ENCODE measurements at places on chromosomes 4 and X.

DNA sequence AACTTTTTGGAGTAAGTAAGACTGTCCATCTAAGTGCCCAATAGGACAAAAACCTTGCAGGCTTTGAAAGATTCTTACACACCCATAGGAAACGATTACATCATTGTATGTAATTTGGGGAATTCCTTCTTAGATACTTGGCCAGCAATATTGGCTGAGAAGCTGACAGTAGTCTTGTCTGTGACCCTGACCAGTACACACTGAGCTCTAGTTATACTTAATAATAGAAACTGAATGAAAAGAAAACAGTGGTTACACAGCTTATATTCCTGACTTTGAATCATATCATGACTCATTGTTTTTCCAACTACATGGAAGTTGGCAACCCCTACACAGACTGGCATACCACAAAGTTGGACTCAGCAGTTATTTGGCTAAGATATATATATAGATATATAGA is 7.1 kb upstream of the TLR2 start:
- no peak for DNase-seq

- no peak for DNase-seq
Measured at GRCh38 chr4:168509786-168510185, 12.9 kb downstream of the PALLD start.

DNA sequence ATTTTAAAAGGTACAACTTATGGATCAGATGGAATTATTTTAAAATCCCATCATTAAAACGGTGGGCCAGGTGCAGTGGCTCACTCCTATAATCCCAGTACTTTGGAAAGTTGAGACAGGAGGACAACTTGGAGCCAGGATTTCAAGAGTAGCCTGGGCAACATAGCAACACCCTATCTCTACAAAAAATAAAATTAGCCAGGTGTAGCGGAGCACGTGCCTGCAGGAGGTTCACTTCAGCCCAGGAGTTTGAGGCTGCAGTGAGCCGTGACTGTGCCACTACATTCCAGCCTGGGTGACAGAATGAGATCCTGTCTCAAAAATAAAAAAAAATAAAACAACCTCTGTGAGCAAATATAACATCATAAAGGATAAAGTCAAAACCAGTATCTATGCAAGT is 11.4 kb downstream of the ADH5 start:
- DNase-seq, result no peak

DNA sequence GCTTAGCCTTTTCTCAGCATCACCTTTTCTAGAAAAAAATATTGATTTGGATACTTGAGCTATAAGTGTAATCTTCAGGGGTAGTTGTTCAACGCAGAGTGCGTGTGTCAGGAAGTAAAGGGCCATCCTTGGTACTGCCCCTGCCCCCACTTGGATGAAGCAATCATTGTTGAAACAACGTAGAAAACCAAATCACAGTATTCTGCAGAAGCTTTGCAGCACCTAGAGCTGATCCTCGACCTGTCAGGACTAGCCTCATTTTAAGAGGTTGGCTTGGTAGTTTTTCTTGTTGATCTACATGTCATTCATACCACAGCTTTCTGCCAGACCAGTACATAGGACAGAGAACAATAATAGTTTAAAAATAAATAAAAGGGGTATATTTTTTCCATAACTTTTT is 65.3 kb upstream of the MYOZ2 start:
- DNase-seq, result no peak

DNA sequence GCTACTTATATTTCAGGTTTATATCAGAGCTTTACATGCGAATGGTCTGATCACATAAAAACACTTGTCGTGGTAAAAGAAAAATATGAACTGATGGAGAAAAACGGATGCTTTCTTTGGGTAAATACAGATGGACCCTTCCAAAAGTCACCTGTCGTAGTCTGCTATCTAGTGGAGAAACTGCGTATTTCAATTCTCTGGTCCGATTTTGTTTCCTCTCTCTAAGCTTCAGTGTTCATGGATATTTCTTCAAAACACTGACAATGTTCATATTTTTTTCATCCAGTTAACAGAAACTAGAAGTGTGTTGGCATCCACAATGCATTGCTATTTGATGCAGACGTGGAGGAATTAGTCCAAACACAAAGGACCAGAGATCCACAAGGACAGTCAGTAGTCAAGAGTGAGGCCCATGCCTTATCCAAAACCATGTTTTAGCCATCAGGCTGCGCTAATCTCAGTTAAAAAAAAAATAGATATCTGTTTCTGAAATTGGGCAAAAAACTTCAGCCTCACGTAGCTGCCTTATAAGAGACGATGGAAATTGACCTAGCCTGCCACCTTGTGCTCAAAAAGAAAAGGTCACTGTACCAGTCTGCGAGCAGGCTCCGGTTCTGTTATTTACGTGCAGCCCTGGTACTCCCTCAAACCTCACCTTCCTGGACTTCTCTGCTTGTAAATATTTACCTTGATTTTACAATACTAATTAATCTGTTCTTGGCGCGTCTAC is 16.0 kb downstream of the MEPE start:
- peak; percentile 94 for DNase-seq

DNA sequence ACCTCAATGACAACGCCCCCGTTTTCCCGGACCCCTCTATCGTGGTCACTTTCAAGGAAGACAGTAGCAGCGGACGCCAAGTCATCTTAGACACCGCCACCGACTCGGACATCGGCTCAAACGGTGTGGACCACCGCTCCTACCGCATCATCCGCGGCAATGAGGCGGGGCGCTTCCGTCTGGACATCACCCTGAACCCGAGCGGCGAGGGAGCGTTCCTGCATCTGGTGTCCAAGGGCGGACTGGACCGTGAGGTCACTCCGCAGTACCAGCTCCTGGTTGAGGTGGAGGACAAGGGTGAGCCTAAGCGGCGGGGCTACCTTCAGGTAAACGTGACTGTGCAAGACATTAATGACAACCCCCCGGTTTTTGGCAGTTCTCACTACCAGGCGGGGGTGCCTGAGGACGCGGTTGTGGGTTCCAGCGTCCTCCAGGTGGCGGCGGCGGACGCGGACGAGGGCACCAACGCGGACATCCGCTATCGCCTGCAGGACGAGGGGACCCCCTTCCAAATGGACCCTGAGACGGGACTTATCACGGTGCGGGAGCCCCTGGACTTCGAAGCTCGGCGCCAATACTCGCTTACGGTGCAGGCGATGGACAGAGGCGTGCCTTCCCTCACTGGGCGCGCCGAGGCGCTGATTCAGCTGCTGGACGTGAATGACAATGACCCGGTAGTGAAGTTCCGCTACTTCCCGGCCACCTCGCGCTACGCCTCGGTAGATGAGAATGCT is 2.2 kb downstream of the FAT4 start:
- DNase-seq, result no peak

GRCh38 chr4:99028187-99028586 is 32.7 kb downstream of the METAP1 start:
- DNase-seq, result no peak

GRCh38 chr4:70179811-70180210 is 15.7 kb upstream of the ODAM start:
- no peak for DNase-seq

DNA sequence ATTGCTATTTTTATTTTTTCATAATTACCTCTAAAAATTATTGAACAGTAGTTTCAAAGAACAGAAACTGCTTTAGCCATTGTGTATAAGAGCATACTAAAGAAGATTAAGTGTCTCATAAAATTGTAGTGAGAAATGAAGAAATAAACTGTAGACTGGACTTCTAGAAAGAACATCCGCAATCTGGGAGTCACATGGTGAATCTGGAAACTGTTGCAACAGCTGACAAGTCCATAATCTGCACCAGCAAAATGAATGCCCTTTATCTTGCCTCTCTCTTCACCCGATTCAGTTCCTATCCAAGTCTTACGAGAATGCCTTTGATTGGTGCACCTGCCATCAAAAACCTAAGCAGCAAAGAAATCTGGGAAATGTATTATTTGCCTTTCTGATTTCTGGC is 312.9 kb downstream of the NAF1 start:
- peak; percentile 31 for DNase-seq

DNA sequence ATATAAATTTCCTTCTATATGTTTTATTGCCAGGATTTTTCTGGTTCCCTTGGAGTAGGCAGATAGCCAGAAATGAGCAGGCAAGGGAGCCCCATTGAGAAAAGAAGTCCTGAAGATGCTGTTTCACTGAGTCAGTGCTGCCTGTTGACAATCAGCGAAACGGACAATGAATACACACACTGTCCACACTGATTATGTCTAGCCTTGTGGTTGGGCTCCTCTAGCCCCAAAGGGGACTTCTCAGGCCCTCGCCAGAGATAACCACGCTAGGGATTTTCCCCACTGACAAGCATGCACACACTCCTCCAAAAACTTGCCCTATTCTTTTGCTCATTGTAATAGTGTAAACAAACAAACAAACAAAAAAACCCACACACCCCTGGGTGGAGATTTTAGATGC is 369.3 kb downstream of the DMD start:
- peak; percentile 15 for DNase-seq

DNA sequence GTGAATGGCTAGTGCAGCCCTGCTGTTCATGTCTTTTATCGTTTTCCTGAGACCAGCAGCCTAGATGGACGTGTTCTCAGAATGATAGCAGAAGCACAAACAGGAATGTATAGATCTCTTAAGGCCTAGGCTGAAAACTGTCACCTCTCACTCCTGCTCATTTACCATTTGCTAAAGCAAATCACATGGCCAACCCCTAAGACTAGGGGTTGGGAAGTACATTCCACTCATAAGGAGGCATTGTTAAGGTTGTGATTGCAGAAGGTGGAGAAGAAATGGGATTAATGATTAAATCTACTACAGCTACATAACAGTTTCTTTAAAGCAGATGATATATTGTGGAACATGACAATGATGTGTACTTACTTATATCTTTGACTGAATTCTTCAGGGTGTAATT is 536.8 kb upstream of the FTHL17 start:
- DNase-seq, result no peak

GRCh38 chr4:20528508-20528907 is 171.8 kb upstream of the PACRGL start:
- no peak for DNase-seq

- DNase-seq, result no peak
Measured at GRCh38 chrX:139776599-139776998, 68.6 kb upstream of the MCF2 start.

DNA sequence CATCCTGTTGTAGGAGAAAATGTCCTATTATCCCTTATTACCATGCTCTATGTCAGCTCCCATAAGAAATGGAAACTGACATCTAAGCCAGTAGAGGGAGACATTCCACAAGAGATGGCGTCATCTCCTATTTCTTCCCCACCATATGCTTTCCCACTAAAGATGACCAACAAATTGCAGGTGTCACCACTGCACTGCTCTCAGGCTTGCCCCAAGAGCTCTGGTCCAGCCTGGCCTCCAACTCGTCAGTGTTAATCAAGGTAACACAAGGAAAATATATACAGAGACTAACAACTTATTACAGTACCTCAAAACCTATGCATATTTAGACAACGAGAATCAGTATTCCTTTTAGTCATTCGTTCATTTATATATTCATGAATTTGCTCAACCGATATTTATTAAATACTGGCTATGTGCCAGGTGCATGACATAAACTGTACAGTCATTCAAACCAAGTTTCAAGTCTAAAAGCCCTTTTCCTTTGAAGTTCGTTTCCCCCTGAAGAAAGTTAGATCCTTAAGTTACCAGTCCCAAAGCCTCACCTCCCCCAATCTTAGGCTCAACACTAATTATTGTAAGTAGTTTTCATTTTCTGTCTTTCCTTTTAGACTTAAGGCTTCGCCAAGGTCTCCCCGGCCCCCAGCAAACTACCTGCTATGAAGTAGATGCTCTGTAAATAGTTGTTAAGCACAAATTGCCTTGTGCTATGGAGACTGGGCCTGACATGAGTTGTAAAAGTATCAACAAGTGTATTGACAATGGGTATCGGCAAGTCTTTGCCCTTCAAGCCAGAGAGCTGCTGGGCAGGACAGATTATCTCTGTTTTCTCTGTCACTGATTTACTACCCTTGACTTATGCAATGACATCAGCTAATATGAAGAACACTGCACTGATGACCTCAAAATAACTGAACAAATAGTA is 3.1 kb upstream of the FGB start:
- DNase-seq, result peak; percentile 69

- DNase-seq, result peak; percentile 72
Measured at GRCh38 chr4:148376151-148376550, 66.1 kb downstream of the NR3C2 start.

- no peak for DNase-seq
Measured at GRCh38 chrX:106917830-106918500, 2.2 kb upstream of the CLDN2 start.

GRCh38 chr4:178165251-178165950 is 723.2 kb upstream of the AGA start:
- DNase-seq, result no peak

GRCh38 chr4:185092535-185093197 is 50.4 kb upstream of the SLC25A4 start:
- no peak for DNase-seq

GRCh38 chr4:41320278-41320677 is 63.5 kb downstream of the UCHL1 start:
- DNase-seq, result no peak

- DNase-seq, result no peak
Measured at GRCh38 chr4:159292137-159292896, 189.4 kb downstream of the RAPGEF2 start.

- no peak for DNase-seq
Measured at GRCh38 chrX:107677501-107677901, 49.2 kb downstream of the PRPS1 start.

GRCh38 chr4:14225688-14226207 is 598.2 kb upstream of the BOD1L1 start:
- no peak for DNase-seq

DNA sequence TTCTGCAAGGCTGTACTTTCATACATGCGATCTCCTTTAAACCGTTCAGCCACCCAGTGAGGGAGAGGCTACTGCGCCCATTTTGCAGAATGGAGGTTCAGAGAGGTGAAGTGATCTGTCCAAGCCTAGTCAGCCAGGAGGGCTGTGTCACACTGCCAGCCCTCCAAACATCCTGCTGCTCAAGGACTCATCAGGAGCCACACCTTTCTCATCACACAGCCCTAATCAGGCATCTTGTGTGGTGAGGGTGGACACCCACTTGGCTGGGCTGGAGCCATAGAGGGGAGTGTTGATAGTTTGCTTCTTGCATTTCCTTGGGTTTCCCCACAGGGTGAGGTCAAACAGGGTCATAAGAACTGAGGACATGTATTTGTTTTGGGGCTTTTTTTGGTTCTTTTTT is 5.4 kb upstream of the CXCR3 start:
- no peak for DNase-seq

- peak; percentile 45 for DNase-seq
Measured at GRCh38 chr4:141352909-141353525, 132.3 kb downstream of the ZNF330 start.

GRCh38 chr4:1378559-1379231 is 27.5 kb downstream of the NKX1-1 start:
- DNase-seq, result no peak

Measured in pons (tissue), 1 donor.